ENCODE measurements at places on chromosomes 7 and 10. TPM values are rescaled to one million over a fixed set of nuclear protein-coding genes. Genes with fewer than 3 reads are reported as not detected.

GRCh38 chr7:47392241-47392759, 189.6 kb downstream of the TNS3 start:
- peak; percentile 97 for DNase-seq

Gene RNF32
- polyA plus RNA-seq: 2.3 TPM

Gene HECW1
- 0.39 TPM for polyA plus RNA-seq

- DNase-seq: no peak
Measured at GRCh38 chr7:20958572-20958971, 171.9 kb upstream of the SP8 start.

DNA sequence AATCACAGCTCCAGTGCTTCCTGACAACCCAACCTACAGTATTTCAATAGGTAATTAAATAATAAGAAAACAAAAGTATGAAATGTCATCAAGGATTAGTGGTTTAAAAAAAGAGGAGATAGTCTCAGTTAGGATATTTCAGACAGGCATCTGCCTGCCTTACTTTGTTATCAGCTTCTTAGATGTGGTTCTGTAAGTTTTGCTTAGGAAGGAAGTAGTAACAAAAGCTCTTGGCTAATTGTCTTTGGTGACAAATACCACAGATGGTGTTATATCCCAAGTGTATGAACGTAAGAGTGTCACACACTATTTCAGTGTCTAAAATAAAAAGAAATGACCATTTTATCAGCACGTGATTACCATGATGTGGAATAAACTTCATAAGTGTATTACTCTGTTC, 9.8 kb upstream of the ACTA2 start:
- no peak for DNase-seq

DNA sequence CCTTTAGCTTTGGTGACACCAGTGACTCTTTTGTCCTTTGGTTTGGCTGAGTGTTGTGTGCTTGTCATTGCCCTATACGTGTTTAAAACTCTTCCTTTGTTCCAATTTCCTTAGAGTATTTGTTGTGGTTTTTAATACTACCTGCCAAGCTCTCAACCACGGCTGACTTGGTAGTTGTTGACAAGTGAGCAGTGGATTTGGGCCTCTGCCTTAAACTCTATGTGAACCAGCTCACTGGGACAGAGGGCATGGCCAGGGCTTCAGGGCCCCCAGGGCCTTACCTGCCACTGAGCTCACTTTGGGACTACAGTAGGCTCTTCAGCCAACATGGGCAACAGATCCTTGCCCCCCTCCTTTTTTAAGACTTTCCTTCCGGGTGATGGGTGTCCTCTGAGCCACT, 9.6 kb upstream of the DMBT1 start:
- no peak for DNase-seq

DNA sequence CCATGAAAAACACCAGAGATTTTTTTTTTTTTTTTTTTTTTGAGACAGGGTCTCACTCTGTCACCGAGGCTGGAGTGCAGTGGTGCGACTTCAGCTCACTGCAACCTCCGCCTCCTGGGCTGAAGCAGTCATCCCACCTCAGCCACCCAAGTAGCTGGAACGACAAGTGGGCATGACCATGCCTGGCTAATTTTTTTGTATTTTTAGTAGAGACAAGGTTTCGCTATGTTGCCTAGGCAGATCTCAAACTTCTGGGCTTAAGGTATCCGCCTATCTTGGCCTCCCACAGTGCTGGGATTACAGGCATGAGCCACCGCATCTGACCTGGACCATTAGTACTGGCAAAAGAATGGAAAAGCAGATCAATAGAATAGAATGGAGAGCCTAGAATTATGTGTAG, 59.0 kb upstream of the LRRN3 start:
- DNase-seq: no peak
